ENCODE measurements at places on chromosomes 1 and 21.

- DNase-seq: no peak
Measured at GRCh38 chr1:109880971-109881894, 29.4 kb upstream of the CSF1 start.

- DNase-seq: no peak
Measured at GRCh38 chr1:67564193-67564592, 120.8 kb upstream of the GADD45A start.

DNA sequence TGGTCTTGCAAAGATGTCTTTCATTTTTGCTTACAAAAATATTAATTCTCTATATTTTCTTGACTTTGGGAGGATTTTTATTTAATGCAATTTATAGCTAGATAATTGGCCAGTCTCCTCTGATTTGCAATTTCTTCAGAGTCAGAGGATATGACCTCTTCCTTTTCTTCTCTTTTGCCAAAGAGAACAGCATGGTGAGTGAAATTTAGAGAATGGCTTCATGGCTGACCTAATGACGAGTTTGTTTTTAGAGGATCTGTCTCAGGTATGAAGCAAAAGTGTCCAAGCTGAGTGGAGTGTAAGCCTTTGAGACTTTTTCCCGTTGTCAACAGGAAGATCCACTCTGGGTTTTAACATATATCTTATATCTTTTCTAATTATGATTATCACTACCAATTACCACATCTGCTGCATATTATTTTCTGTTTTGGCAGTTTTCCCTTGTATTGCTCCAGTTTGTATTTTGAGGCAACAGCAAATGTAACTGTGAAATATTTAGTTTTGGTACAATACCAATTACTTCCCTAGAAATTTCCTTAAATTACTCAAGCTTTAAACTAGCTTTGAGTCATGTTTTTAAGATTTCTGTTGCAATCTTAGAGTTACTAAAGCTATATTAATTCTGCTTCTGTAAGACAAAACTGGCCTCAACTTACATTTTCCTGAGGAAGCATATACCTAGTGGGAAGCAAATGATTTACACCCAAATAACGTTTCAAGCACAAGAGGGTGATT, 332.8 kb upstream of the ZRANB2 start:
- no peak for DNase-seq

DNA sequence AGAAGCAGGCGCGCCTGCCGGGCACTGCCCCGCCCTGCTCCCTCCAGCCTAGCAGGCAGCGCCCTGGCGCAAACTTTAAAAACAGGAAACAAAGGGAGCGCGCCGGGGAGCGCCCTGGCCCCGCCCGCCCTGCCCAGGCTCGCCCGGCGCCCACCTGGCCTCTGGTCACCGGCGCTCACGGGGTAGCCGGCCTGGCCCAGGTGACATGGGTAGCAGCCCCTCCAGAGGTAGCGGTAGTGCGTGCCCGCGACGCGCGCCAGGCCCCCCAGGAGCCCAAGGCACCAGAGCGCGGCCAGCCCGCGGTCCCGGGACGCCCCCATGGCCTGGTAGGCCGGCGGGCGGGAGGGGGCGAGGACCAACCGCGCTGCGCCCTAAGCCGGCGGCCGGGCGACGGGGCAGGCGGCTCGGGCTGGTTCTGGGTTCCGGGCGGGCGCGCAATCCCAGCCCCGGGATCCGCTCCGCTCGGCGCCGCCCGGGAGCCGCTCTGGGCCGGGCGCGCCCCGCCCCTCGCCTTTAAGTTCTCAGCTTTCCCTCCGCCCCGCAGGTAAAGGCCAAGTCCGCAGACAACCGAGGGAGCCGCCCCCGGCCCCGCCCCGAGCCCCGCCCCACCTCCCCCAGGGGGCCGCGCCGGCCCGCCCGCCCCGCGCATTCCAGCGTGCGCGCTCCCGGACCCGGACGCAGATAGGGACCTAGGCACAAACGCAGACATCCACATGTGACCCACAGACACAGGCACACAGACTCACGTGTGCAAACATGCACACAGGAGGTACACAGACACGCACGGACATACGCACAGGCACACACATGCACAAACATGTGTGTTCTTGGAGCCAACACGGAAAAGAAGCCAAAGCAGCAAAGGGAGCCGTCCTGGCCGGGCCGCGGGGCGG, 76.7 kb downstream of the ARHGEF16 start:
- DNase-seq: peak; percentile 78

GRCh38 chr1:51224255-51224654, 11.8 kb upstream of the RNF11 start:
- no peak for DNase-seq

DNA sequence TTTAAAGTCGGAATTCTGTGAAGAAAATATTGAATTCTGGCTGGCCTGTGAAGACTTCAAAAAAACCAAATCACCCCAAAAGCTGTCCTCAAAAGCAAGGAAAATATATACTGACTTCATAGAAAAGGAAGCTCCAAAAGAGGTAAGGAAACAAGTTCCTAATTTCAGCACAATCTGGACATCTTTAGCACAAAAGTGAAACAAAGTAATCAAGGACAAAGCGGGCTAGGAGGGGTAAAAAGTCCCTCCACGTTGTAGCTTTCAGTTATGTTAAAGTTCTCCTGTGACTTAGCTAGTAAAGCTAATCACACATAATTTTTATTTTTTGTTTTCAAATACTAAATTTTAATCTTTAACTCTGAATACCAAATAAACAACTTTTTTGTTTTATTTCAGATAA, 2.2 kb downstream of the RGS2 start:
- DNase-seq: no peak

- DNase-seq: no peak
Measured at GRCh38 chr1:215529111-215529510, 38.0 kb upstream of the KCTD3 start.

GRCh38 chr1:119475866-119476439, 31.1 kb upstream of the HSD3B1 start:
- peak; percentile 50 for DNase-seq

DNA sequence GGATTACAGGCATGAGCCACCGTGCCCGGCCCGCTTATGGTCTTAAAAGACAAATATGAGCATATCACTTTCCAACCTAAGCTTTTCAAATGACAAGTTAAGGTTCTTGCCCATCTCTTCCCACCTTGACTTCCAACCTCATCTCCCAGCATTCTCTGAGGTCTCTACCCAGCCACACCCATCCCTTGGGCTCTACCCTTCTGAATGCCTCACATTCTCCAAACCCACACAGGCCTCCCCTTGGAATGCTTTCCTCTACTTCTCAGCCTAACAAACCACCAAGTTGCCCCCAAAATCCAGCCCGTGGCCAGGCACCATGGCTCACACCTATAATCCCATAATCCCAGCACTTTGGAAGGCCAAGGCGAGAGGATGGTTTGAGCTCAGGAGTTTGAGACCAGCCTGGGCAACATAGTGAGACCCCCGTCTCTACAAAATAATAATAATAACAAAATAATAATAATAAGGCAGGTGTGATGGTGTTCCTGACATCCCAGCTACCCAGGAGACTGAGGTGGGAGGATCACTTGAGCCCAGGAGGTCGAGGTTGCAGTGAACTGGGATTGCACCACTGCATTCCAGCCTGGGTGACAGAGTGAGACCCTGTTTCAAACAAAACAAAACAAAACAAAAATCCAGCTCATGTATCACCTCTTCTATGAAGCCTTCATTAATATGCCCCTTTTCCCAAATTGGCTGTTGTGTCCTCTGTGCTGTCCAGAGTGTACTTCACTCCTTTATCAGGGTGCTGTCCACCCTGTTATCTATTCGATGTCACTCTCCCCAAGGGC, 11.2 kb downstream of the DCST2 start:
- DNase-seq: no peak

DNA sequence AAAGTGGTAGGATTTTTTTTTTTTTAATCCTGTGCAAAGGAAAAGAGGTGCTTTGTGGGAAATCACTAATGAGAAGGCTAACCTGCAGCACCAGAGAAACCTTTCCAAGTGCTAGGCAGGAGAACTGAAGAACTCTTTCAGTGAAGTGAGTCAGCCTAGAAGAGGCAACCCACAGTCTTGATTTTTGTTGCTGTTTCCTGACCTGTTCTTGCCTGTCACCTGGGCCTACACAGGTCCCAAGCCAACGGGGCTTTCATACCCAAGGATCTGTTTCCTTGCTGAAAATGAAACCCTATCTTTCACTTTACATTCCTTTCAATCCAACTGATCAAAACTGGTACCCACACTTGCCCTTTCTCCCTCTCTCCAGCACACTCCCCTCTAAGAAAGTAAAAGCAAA, 7.1 kb upstream of the IKBKE start:
- no peak for DNase-seq

GRCh38 chr1:100642826-100643225, 76.7 kb upstream of the VCAM1 start:
- no peak for DNase-seq

- no peak for DNase-seq
Measured at GRCh38 chr1:47578721-47579419, 141.0 kb downstream of the FOXD2 start.

DNA sequence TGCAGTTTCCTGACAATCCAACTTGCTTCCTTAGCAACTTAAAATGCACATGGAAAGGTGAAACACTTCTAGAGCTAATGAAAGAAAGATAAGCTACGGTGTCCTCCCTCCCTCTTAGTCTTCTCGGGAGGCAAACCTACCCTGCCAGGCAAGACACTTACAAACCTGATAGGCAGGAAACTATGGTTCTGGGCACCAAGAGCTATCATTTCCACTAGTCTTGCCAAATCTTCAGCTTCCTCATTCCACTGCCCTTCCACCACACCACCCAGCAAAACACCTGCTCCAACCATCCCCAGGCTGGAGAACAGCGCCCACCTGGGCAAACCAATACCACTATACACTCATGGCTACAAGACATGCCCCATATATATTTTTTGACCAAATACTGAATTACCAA, 15.2 kb downstream of the NDC1 start:
- no peak for DNase-seq

GRCh38 chr1:147591993-147592392, 50.7 kb downstream of the BCL9 start:
- no peak for DNase-seq

GRCh38 chr1:17841944-17842343, 86.8 kb downstream of the ACTL8 start:
- no peak for DNase-seq

GRCh38 chr1:76138217-76138616, 63.7 kb downstream of the ST6GALNAC3 start:
- no peak for DNase-seq

GRCh38 chr1:240457203-240457602, 154.8 kb downstream of the GREM2 start:
- no peak for DNase-seq

DNA sequence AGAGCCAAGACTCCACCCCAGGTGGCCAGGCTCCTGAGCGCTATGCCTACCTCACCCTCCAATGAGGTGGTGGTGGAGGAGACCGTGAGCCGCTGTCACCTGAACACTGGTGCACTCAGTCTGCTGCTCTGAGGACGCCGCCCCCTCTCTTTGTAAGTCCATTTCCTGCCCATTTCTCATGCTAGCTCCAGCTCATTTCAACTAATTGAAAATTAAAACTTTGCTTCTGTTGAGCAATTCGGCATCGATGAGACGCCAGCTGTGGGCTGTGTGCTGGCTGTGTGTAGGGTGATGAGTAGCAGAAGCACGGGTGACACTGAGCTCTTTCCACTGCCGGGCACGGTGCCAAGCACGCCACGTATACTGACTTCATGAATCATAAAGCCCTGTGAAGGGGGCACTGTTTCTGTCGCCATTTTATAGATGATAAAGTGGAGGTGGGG, 11.2 kb downstream of the TNFRSF1B start:
- no peak for DNase-seq

- DNase-seq: no peak
Measured at GRCh38 chr1:67721650-67722291, 36.8 kb downstream of the GADD45A start.

DNA sequence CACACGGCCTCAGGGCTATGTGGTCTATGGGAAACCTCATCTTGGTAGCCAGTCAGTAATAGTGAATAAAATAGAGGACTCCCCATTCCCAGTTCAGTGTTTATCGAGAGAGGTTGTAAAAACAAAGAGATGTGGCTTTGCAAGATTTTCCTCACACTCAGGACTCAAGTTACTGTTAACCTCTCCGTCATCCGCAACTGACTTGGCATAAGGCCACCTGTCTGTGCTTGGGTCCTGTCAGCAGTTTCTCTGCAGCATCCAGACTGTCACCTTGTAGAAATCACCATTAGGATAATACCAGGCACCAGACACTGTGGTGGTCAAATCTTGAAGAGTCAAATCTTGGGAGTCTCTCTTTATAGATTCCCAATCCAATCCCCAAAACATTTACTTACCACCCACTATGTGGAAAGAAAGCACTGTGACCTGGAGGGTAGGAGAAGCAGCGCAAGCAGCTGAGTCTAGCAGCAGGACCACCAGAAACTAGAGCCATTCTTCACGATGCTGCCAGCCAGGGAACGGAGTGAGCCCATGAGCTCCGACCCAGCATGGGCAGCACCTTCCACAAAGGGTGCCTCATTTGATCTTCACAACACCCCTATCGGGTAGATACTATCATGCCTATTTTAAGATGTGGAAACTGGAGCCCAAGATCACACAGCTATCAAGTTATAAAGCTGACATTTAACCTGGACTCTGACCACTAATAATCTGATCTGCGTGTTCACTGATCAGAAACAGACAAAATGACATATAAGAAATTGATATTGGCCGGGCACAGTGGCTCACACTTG, 5.6 kb upstream of the GPR25 start:
- DNase-seq: no peak

- no peak for DNase-seq
Measured at GRCh38 chr21:45413922-45414321, 9.0 kb downstream of the COL18A1 start.

- DNase-seq: no peak
Measured at GRCh38 chr1:185479796-185480195, 162.8 kb upstream of the IVNS1ABP start.

DNA sequence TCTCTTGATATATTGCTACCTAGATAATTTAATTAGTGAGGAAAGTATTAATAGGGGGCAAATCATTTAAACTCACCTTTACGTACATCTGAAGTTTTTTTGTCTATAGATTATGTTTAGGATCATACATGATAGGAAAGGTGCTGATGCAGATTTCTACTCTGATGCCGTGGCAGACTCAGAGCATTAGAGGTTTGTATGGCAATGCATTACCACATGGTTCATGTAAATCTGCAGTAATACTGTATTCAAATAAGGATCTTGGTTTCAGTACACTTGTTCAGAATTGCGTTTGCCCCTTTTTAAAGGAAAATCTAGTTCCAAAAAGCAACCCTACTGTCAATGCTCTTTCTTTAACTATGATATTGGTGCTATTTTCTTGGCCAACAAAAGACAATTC, 288.3 kb downstream of the PTPRC start:
- DNase-seq: no peak

- DNase-seq: no peak
Measured at GRCh38 chr1:224500796-224501195, 66.2 kb upstream of the WDR26 start.

GRCh38 chr1:77579547-77579946, 102.9 kb downstream of the ZZZ3 start:
- no peak for DNase-seq

DNA sequence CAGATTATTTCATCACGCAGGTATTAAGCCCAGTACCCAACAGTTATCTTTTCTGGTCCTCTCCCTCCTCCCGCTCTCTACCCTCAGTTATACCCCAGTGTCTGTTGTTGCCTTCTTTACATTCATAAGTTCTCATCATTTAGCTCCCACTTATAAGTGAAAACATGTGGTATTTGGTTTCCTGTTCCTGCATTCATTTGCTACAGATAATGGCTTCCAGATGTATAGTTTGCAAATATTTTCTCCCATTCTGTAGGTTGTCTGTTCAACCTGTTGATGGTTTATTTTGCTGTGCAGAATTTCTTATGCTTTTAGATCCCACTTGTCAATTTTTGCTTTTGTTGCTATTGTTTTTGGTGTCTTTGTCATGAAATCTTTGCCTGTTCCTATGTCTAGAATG, 21.1 kb upstream of the KCNH1 start:
- DNase-seq: no peak
